ENCODE measurements at places on chromosomes 5 and 9. TPM values are rescaled to one million over a fixed set of nuclear protein-coding genes. Genes with fewer than 3 reads are reported as not detected.

DNA sequence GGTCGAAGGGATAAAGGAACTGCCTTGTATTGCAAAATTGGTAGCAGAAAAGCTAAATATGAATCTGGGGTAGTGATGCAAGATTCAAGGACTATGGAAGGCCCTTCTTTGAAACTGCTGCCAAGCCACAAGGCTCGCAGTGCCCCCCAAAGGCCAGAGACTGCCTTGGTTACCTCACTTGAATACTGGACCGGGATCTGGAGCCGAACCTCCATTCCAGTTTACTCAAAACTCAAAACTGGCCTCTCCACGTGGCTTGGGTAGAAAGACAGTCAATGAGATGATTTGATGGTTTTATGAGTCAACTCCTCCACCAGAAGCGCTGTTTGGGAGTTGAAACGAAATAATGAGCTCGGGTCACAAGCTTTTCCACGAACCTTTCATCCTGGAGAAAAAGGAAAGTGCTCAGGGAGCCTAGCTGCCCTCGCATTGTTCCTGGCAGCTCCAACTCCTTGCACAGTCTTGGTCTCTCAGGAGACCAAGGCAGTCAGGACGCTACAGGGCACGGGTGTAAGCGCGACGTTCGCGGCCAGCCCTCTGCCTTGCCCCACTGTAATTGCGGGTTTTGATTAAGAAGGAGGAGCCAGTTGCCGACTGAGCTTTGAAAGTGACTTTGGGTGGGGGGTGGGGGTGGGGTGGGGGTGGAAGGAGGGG, 2.8 kb downstream of the ST8SIA4 start:
- no peaks in the 10 kb centered on the region for H3K36me3 ChIP-seq
- peaks cover 39% of the 10 kb centered on the region for H3K4me1 ChIP-seq
- H3K27me3 ChIP-seq, result no peaks in the 10 kb centered on the region
- peak; percentile 83 for DNase-seq

GARNL3 gene
- total RNA-seq, result 31.4 TPM

GRCh38 chr9:20395651-20396050, 226.6 kb downstream of the MLLT3 start:
- H3K4me3 ChIP-seq, result no peak overlapping the region
- no peaks in the 10 kb centered on the region for H3K27me3 ChIP-seq
- H3K36me3 ChIP-seq, result no peaks in the 10 kb centered on the region
- no peaks in the 10 kb centered on the region for H3K4me1 ChIP-seq

DNA sequence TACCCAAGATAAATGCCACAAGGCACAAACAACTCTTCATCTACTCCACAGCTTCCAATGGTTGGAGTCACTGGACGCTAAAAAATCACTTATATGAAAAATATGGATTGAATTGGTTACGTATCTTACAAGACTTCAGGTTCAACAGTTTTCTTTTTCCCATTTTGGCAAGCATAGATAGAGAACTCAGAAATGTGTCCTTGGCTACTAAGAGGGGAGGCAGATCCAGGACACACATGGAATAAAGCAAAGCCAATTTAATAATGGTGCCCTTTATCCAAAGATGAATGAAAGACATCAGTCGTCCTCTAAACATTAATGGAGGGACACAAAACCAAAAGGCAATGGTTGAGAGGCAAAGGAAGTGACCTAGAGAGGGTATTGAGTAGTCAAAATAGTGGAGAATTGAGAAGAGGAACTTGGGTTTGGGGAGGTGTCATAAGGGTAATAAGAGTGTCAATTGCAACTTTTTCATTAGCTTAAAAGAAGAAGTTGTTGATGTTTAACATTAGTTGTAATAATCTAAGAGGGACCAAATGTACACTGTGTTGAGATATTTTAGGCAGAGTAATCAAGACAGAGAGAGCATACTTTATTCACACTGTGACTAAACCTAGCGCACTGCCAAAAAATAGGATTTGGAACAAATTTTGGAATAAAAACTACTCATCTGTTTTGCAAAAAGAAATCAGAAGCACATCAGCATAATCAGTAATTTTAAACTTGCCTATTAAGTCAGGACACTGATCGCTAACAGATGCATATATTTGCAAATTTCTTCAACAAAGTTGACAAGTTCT, 308.2 kb downstream of the ARL15 start:
- H3K27ac ChIP-seq, result no peak overlapping the region
- no peaks in the 10 kb centered on the region for H3K4me1 ChIP-seq
- H3K36me3 ChIP-seq, result no peaks in the 10 kb centered on the region
- no peak overlapping the region for H3K4me3 ChIP-seq
- H3K27me3 ChIP-seq, result no peaks in the 10 kb centered on the region
- no peak for DNase-seq

GRCh38 chr9:109707355-109707754, 72.6 kb upstream of the PALM2AKAP2 start:
- DNase-seq, result no peak
- no peaks in the 10 kb centered on the region for H3K27me3 ChIP-seq
- no peak overlapping the region for H3K27ac ChIP-seq
- no peak overlapping the region for H3K4me3 ChIP-seq

QRFP gene
- total RNA-seq, result not detected

Data from vagina (tissue), 2 donors.